ENCODE measurements at places on chromosomes 12 and 14. TPM values are rescaled to one million over a fixed set of nuclear protein-coding genes. Genes with fewer than 3 reads are reported as not detected.
A peak's percentile ranks its signal among the peaks of the same experiment; 100 is the strongest.

DNA sequence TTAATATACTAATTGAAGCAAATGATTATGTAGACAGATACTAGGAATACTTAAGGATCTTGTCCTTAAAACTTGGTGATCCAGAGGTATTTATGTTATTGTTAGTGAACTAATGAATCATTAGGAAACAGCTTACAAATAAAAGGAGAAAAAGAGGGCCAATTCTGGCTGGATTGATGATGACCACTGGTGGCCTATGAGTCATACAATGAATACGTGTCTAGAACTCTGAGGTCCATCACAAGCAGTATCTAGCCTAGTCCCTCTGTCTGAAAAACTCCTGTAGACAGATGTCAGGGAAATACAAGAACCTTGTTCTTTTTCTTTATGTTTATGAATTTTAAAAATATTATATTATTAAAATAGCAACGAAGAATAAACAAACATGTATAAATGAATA lies 51.7 kb upstream of the RTL1 start:
- peak; percentile 41 for DNase-seq

DNA sequence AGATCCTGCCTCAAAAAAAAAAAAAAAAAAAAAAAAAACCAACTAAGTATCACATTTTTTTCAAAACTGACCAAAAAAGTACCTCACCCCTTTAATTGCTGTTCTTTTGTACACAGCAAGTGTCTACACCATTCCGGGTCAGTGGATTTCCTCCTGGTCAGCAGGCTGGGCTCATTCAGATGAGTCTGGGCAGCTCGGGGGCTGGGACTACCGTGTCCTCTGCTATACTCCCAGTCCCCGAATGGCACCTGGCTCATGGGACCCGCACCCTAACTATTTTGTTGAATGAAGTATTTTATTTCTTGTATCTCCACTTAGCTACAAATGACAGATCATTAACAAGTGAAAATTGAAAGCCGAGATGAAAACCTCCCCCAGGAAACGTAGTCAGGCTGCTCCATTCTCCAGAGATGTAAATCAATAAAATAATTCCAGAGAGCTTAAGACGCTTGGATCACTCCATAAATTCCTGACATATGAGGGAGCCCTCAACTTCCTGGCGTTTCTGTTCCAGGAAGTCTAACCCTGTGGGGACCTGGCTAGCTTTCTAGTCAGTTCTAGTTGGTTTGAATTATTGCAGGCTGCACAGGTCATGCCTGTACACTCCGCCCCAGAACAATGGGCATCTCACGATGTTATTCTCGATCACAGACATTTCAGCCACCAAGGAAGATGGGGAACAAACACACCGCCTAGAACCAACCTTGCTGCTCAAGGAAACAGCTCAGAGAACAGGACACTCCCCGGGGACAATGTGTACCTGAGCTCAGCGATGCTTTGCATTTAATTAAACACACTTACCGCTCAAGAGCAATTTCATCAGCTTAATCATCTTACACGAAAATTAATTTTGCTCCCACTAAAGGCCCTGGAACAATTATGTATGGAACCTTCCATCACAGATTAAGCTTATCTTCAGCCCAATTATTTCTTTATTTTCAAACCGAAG lies 76.3 kb downstream of the RIMBP2 start:
- DNase-seq, result no peak

The KLHL33 gene
- total RNA-seq, result 0.17 TPM

DNA sequence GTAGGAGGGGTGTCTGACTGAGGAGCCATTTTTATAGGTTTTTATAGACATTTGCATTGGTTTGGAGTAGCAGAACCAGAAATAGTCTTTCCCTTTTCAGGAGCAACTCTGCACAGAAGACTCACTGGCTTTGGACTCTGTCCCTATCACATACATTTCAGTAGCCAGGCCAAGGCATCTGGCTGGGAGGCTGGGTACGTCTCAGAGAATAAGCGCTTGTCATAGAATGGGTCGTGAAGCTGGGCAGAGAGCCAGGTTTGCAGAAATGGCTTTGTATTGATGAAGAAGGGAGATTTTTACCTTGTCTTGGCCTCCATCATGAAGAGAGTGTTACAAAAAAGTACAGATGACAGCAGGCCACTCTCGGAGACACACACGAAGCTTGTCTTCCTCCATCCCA lies 98.6 kb downstream of the CACNA1C start:
- DNase-seq, result no peak

The GALNT8 gene
- total RNA-seq, result not detected
